ELF-1 (cell line): ENCODE measurements at places on chromosomes 7 and 10.
A peak's percentile ranks its signal among the peaks of the same experiment; 100 is the strongest.

GRCh38 chr7:155230169-155230593, 67.5 kb upstream of the INSIG1 start:
- peak; percentile 52 for DNase-seq

GRCh38 chr7:18756378-18757050, 261.0 kb downstream of the HDAC9 start:
- DNase-seq = no peak

DNA sequence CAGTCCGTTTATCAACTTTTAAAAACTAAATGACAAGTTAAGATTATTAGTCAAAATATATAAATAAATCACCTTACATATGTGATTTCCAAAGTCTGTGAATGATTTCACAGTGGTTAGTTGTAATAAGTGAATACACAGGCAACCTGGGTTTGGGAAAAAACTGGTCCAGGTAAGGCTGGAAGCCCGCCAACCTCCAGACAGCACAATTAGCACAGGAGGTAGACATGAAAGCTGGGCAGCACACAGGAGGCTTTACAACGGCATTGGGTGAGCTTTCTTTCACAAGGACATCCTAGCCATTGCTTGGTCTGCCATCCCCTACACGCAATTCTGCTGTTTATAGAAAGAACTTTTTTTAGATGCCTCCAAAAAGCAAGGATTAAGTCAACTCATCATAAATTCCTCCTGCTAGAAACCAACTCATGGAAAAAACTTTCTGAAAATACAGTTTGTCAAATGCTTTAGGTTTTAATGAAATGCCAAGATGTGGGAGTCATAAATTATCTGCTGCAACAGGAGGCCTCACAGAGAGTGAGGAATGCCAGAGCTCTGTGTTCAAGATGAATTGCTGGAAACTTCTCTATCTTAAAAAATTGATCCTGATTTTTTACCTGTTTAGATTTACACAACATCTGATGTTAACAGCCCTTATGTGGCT, 346.8 kb upstream of the NFE2L3 start:
- no peak for DNase-seq

GRCh38 chr7:142752376-142753225, 3.3 kb downstream of the PRSS1 start:
- DNase-seq = no peak

DNA sequence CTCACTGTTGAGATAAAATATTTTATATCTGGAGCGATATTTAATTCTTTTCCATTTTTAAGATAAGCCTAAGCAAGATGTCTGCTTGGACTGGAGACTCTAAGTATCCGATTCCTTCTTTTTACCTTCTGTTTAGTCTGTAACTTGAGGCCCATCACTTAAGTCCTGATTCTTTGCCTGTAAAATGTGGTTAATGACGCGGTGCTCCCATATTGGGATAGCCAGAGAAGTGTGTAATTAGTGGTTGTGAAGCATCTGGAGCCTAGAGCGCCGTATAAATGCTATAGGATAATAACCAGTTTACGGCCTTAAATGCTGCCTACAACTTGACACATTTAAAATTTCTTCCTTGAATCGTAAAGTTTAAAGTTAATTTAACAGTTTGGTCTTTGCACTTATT, 132.9 kb downstream of the CHN2 start:
- no peak for DNase-seq

- no peak for DNase-seq
Observed at GRCh38 chr10:127836966-127837365, 55.8 kb downstream of the CLRN3 start.

GRCh38 chr7:17463511-17464085, 165.1 kb downstream of the AHR start:
- no peak for DNase-seq

GRCh38 chr7:91373111-91373800, 109.0 kb downstream of the FZD1 start:
- no peak for DNase-seq

DNA sequence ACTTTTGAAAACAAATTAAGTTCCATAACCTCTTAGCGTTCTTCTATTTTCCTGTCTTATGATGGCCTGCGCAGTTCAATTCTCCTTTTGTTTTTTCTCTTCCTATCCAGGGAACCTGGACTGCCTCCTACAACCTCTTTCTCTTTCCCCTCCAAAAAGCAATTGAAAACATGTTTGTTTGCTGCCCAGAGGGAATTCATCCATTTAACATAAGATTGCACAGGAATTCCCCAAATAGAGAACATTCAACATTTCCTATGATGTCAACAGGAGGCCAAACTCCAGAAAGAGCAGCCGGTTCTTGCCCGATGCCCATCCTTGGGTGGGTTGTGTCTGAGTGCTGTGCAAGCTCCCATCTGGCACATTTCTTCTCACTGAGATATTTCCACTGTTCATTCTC, 94.2 kb upstream of the NRP1 start:
- DNase-seq = peak; percentile 23

DNA sequence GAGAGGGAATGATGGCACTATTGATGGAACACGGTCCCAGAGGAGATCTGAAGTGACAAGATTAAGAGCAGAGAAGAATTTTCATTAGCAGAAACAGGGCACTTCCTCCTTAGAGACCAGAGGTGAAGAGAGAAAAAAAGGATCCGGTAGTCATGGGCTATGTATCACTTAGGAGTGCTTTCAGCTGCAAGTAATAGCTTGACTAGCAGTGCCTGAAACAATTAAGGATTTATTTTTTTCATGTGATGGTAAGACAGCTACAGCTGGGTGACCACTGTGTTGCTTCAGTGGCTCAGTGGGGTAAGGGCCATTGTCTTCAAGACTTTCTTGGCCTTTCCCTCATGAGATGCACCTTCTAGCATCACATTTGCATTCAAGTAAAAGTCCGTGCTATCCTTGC, 515.1 kb upstream of the GALNT17 start:
- no peak for DNase-seq

DNA sequence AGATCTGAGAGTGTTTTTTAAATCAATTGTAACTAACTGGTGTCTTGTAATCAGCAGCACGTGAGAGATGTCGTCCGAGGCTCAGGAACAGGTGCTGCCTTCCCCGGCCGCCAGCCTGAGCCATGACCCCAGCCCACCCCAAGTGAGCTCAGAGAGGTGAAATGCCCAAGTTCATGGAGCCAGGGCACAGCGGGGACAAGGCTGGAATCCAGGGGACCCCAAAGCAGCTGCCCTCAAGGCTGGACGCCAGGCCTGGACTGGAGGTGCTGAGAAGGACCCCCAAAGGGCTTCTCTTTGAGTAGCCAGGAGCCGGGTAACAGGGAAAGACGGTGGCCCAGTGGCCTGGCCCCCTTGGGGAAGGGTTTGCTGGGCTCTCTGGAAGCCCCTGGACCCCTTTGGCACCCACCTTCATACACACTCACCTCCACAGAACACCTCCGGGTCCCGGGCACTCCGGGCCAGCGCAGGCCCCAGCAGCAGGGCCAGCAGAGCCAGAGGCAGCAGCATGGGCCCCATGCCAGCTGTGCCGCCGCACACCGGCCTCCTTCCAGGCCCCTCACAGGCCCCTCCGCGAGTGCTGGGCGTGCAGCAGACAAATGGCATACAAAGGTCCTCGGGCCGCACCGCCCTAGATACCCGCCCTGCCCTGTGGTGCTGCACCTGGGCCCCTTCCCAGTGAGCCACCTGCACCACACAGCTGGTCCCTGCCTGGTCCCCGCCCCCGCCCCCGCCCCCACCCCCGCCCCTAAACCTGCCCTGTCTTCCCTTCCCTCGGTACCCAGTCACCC, 24.0 kb upstream of the CNPY1 start:
- no peak for DNase-seq

DNA sequence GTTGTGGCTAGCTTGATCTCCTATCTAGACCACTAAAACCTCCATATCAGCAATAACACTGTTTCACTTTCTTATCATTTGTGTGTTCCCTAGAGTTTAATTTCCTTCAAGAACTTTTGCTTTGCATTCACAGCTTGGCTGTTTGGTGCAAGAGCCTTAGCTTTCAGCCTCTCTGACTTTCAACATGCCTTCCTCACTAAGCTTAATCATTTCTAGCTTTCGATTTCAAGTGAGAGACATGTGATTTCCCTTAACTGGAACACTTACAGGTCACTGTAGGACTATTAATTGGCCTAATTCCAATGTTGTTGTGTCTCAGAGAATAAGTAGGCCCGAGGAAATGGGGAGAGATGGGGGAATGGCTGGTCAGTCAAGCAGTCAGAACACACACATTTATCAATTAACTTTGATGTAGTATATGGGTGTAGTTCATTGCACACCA, 10.6 kb upstream of the BPGM start:
- no peak for DNase-seq

DNA sequence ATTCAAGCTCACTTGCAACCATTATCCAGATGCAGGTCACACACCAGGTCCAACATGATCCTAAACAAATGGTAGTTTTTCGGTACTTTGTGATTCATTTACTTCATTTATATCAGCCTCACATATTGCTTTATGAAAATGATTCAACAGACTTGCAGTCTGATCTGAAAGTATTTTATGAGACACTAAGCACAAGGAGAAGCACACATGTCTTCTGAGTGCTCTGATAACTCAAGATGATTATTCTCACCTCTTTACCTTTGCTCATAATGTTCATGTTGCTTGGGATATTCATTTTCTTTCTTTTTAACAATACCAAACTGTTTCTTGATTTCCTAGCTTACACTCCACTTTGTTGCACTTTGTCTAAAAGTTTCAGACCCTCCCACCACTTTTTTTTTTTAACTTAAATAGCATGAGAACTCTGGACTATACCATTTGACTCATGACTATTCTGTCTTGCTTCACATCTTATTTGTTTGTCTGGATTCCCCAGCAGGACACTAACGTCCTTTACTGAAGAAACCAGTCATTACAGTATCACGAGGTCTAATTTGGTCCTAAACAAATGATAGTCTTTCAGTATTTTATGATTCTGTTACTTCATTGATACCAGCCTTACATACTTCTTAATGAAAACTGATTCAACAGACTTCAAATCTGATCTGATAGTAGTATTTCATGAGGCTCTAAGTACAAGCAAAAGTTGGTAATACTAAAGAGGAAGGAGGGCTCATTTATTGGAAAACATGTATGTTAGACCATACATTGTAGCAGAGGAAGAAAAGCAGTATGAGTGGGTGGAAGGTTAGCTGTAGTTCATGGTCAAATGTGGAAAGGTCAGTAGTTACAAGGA, 171.8 kb upstream of the AHR start:
- no peak for DNase-seq

GRCh38 chr7:156156734-156157408, 344.6 kb upstream of the SHH start:
- peak; percentile 58 for DNase-seq

DNA sequence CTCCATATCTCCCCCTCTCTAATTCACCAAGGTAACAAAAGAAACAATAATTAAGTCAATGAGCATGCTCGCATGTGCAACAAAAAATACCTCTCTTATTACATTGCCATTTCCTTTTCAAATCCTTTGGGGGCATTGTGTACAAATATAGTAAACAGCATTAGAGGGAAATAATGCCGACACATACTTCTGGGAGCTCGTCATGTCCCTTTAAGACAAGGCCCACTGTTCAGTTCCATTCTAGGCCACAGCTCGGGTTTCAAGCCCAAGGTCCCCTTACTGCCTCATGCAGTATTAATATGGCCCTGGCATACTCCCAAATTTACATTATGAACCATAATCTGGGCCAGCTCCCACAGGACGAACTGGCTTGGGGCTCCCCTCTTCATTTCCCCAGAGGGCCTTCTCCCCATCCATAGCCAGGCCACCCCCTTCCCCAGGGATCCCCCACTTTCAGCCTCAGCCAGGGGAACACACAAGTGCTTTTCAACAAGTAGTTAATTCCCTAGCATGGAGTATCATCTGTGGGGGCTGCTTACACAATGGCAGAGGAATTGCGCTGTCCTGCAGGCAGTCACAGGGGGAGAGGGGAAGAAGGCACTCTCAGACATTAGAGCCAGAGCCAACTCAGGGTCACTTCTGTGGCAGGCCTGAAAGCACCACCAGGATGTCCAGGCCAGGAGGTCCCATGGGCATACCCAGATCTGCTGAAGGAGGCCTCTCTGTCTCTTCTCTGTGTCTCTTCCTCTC, 110.6 kb downstream of the KCNMA1 start:
- no peak for DNase-seq

- no peak for DNase-seq
Observed at GRCh38 chr10:24652381-24652957, 71.2 kb downstream of the ARHGAP21 start.

DNA sequence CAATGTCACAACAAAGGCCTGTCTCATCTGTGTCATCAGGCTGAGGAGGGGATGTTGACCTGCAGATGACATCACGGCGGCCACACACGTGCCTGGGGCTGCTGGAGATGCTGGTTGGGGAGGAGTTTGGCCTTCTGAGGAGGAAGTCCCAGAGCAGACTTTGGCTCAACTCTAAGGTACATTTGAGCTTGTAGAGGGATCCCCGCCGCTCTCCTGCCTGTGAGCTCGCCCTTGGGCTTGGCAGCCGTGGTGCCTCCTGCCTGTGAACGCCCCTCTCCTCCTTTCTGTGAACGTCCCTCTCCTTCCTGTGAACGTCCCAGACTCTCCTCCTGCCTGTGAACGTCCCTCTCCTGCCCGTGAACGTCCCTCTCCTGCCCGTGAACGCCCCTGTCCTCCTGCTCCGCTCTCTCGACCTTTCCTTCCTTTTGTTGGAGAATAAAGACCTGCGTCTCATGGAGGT, 176.4 kb downstream of the DNAJB6 start:
- DNase-seq = no peak

- DNase-seq = no peak
Observed at GRCh38 chr7:117807676-117808075, 65.6 kb downstream of the CTTNBP2 start.

- DNase-seq = no peak
Observed at GRCh38 chr7:107173691-107174406, 5.0 kb downstream of the HBP1 start.

- no peak for DNase-seq
Observed at GRCh38 chr10:104492329-104492940, 138.8 kb downstream of the CFAP58 start.

- no peak for DNase-seq
Observed at GRCh38 chr7:158074896-158075632, 512.6 kb downstream of the PTPRN2 start.

- no peak for DNase-seq
Observed at GRCh38 chr7:42385912-42386311, 148.9 kb upstream of the GLI3 start.

DNA sequence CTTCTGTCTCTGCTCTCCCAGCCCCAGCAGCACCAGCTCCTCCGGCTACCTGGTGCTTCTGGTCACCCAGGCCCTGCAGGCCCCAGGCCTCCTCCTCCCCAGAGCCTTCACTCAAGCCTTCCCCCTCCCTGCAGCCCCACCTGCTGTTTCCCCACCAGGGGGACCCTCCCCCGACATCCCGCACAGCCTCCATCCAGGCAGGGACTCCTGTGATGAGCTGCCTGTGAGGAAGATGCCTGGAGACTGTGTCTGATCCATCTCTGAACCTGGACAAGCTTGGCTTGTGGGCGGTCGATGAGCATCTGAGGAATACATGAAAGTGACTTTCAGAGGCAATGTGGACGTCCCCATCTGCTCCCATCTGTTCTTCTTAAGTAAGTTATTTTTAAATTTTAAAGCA, 45.0 kb downstream of the RAMP3 start:
- DNase-seq = no peak

DNA sequence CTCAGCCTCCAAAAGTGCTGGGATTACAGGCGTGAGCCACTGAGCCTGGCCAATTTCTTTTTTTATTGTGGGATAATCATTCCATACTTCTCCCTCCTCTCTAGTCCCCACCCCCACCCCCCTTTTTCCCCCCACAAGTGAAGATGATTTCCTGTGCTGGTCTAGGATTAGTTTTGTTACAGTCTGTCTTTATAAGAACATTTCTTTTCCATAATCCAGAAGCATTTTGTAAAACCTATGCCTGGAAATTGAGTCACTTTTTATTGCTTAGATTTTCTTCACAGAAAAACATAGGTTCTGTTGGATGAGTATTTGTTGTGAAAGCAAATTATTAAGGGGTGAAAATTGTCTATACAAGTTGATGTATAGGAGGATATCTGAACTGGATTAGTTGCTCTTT, 98.9 kb downstream of the KAT6B start:
- DNase-seq = no peak
